ENCODE measurements at places on chromosomes 1 and 21.

DNA sequence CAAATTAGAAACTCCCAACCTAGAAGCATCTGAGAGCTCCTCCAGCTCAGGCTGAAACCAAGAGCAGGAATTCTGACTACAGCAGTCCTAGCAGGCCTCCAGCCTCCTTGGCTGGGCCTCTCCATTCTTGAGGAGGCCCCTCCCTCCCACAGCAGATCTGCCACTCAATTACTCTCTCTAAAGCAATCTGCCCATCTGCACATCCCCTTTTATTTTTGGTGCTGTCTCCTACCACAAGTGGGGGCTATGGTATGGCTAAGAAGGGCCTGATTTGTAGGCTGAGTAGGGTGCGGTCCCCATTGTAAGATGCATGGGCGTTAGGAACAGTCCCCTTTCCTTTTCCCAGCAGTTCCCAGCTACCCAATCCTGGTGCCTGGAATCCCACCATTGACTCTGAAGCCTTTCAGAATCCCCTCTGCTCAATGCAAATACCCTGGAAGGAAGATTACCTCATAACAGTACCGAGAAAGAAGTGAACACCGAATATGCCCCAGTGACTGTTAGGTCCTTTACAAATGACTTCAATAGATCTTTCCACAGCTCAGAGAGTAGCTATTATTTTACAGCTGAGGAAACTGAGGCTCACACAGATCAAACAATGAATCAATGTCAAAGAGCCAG is 11.6 kb upstream of the TTC39A start:
- DNase-seq, result no peak

- no peak for DNase-seq
Measured at GRCh38 chr1:162011337-162012012, 12.2 kb downstream of the OLFML2B start.

GRCh38 chr1:54110996-54111395 is 41.8 kb downstream of the CDCP2 start:
- DNase-seq, result no peak

- DNase-seq, result no peak
Measured at GRCh38 chr1:186689376-186689775, 9.2 kb upstream of the PTGS2 start.

DNA sequence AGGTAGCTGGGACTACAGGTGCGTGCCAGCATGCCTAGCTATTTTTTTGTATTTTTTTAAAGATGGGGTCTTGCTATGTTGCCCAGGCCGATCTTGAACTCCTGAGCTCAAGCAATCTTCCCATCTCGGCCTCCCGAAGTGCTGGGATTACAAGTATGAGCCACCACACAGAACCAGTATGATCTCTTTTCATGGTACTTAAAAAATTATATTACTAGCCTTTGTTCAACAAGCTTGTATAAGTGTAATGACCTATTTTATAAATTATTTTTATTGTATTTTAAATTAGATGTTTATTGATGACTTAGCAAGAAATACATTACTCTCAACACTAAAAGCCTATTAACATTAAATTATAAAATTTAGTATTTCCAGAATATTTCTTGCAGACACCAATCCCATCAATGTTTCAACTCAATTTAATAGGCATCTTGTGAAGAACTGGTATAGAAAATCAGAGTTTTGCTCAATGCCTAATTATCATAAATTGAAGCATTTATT is 36.0 kb upstream of the MTF2 start:
- no peak for DNase-seq

DNA sequence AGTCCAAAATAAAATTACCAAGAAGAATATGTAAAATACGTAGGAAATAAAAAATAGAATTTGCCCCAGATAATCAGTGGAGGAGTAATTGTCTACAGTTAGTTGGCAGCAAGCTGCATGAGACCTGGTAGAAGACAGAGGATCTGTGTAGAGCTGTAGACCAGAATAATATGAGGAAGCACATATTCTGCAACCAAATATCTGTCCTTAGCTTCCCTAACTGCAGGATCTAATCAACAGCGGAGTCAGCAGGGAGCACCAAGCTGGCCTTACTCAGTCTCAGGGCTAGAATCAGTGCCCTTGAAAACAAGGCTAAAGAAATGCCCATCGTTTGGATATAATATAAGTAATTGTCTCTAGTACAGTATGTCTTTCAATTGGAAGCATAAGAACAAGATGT is 6.1 kb upstream of the GCSAML start:
- DNase-seq, result no peak

GRCh38 chr21:39951183-39952101 is 84.2 kb downstream of the PCP4 start:
- DNase-seq, result no peak

DNA sequence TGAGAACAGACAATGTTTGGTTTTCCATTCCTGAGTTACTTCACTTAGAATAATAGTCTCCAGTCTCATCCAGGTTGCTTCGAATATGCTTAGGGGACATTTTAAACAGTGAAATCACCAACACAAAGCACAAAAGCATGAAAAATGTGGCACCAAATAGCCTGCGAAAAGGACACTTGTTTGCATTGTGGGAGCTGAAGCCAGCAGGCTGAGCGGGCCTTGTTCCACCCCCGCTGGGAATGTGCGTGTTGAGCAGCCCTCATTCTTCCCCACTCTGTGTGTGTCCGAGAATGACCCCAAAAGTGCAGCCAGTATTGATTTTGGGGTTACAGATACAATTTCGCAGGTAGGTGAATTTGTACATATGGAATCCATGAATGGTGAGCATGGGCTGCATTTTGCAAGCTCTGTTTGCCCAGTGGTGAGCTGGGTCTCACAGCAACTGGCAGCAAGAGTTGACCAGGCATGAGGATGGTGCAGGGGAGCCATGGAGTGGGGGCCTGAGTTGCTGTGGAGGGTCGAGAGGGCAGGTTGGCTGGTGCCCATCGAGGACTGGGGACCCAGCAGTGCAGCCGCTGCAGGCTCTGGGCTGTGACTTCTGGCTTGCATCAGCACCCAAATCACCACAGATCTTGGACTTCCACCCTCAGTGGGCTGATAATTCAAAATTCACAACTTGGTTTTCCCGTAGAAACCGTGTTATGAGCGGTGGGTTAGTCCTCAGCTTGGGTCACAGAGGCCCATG is 29.4 kb downstream of the NENF start:
- no peak for DNase-seq

- DNase-seq, result no peak
Measured at GRCh38 chr1:88799491-88799890, 91.9 kb downstream of the GTF2B start.

DNA sequence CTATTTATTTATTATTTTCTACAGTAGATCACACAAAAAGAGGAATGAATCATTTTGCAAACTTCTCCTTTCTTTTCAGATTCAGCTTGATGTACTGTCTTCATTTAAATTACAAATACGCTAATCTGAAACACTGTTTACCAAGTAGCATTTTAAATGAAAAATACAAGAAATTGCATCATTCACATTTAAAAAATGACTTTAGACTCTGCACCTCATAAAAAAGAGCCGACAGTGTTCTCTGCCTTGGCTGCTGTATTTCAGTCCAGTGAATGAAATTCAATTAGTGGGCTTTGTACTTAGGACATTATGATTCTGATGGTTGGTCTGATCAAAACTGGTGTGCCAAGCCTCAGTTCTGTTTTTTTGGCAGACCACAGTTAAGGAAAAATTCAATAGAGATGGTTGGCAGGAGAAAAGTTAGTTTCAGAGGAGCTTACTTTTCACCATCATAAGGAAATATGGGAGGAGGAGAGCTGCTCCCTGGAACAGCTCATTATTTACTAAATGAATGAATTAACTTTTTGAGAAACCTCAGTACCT is 222.4 kb upstream of the ESRRG start:
- no peak for DNase-seq

- peak; percentile 30 for DNase-seq
Measured at GRCh38 chr1:42922687-42923366, 35.8 kb downstream of the SLC2A1 start.

DNA sequence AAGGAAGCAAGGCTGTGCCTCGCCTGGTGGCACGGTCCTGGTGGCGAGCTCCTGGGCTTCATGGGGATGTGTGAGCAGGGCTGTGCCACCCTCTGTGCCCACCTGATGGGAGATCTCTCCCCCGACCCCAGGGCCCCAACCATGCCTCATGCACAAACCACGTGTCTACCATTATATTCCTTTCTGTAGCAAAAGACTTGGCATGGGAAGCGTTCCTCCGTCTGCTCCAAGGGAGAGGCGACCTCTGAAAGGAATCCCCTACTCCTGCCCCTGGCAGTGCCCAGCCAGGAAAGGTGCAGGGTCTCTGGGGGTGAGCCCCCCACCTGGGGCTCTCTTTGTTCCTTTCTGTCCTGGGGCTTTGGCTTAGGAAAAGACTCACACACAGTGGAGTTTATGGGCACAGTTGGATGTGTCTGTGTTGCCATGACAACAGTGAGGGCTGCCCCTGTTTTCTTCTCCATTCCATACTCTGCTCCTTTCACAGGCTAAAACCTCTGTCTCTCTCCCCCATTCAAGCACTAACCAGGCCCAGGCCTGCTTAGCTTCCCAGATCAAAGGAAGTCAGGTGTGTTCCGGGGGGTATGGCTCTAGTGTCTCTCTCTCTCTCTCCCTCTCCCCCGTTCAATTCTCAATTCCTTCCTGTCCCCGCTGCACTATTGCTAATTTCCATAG is 21.4 kb upstream of the LRRN2 start:
- DNase-seq, result no peak

DNA sequence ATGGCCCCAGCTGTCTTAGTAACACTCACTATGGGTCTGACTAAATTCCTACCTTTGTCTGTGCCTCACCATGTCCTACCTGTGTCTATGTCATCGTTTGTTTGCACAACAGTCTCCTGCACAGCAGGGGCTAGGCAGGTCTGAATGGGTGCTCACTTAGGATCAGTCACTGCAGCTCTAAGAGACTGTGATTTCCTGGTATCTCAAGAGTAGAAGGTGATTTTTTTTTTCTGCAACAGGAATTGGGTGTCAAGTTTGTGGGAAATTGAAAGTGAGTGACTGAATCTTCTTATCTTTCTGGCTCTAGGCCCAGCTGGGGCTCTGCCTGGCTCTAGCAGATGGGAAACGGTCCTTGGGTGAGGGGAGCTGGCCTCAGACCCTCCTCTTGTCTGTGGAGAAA is 46.4 kb upstream of the TRABD2B start:
- DNase-seq, result no peak

GRCh38 chr1:172431721-172432192 is 11.3 kb downstream of the C1orf105 start:
- no peak for DNase-seq

DNA sequence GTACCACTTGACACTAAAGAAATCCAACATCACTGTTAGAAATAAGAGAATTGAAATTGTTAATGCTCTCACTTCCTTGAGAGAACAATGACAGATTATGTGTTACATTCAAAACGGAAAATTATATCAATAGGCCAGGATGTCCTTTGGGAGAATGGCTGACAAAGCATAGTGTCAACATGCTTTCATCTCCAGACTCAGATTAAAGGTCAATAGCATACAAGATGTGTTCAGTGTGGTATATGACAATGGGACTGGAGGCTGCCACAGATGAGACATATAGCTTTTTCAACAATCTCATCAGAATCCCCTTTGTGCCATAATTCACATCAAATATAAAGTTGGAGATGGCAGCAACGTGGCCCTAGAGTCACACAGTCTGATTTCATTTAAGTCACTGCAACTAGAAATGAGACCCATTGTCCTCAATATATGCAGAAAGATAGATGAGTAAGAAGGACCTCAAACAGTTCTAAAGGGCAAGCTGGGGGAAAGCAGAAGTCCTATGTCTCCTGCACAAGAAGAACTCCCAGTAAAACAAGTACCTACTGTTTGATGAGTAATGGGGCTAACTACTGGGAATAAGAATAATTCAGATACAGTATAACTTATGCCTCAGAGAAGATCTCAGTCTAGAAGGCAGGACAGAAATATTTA is 327.9 kb downstream of the TTLL7 start:
- DNase-seq, result no peak

DNA sequence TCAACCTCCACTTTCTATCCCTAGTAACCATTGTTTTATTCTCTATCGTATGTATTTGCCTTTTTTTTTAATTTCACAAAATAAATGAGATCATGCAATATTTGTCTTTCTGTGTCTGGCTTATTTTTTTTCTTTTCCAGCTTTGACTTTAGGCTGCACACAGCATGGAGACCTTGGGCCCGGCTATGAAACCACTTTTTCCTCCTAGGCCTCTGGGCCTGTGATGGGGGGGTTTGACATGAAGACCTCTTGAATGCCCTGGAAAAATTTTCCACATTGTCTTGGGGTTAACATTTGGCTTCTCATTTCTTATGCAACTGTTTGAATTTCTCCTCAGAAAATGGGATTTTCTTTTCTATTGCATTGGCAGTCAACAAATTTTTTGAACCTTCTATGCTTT is 100.2 kb upstream of the BTG3 start:
- no peak for DNase-seq

DNA sequence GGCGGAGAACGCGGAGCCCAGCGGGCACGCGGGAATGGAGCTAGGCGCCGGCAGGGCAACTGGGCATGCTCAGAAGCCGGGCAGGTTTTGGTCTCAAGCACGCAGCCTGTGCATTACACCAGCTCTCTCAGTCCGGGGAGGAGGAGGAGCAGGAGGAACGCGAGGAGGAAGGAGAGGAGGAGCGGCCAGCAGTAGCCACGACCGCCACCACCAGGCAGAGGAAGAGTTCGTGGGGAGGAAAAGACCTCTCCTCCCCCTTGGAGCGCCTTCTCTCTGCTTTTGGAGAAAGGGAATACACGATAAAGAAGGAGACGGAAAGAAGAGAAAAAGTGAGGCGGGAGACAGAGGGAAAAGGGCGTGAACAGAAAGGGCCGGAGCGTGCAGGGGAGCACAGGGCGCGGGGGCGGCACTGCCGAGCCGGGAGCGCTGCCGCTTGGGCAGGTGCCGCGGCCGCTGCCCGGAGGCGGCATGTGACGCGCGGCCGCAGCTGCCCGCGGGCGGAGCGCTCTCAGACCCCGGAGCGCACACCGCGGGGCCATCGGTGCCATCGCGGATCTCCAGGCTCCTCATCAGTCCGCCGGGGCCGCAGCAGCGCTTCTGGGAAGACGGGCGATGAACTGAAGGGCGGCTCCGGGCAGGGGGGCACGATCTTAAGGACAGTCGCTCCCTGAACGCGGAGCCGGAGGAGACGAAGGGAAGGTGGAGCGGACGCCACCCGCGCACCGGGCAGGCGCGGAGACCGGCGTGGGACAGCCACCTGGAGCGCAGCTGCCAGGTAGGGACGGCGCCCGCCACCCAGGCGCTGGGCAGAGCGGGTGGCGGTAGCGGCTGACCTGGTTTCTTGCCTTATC is at the start of gene CHRM3:
CHRM3 (plus strand) TSS at position 116 of the 851 bp plus-strand sequence. CDS start 520,884 bp downstream, outside the sequence.
- no peak for DNase-seq

GRCh38 chr1:245019910-245020486 is 134.8 kb upstream of the KIF26B start:
- DNase-seq, result no peak

- no peak for DNase-seq
Measured at GRCh38 chr1:109161858-109162606, 48.1 kb downstream of the ELAPOR1 start.

DNA sequence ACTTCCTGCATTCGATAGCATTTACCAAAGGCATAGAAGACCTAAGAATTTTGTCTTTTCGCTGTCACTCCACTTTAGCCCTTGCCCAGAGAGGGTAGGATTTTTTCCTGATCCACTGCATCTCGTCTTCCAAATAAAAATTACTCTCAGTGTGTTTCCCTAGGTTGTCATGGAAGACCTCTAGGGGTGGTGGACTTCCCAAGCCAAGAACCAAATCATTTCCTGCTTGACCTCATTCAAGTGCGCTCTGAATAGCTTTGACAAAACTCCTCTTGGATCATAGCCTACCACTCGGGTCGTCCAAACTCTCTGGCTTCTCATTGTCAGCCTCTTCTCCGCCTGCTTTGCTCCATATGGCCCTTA is 431 bp upstream of the C1orf52 start:
- DNase-seq, result no peak

Data from SHP77 treated with DMSO at 0.1 percent for 48 hours (cell line).